ENCODE measurements at places on chromosomes 3 and 15.
A peak's percentile ranks its signal among the peaks of the same experiment; 100 is the strongest.

DNA sequence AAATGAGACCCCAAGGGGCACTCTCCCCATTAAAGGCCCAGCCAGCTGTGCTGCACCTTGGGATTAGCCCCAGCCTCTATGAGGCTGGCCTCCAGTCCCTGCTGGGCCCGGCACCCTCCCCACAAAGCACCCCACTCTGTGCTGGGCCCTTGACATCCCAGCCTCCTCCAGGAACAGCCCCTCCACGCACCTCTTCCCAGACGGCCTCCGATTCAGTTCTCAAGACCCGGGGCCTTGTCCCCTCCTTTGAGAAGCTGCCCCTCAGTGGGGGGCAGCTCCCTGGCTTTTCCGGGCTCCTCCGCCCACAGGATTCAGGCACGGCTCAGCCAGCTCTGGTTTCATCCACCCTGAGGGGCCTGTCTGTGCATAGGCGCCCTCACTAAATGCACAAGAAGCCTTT lies 144.1 kb downstream of the LRRK1 start:
- no peak for DNase-seq

DNA sequence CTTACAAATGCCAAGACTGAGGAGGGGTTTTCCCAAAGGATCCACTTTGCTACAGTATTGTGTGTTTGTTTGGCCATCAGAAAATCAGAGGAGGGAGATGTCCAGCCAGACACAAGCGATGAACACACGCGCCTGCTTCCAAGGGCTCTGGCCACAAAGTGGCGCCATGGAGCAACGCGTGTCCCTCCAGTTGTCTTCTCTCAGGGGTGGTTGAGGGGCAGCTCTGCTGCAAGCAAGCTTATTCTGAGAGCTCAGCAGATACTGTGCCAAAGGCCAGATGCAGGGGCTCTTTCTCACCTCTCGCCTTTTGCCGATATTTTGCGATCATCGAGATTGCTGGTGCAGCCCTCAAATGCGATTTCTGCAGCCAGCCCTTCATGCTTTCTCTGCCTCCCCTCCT lies 88.9 kb upstream of the OSBPL11 start:
- DNase-seq, result no peak

DNA sequence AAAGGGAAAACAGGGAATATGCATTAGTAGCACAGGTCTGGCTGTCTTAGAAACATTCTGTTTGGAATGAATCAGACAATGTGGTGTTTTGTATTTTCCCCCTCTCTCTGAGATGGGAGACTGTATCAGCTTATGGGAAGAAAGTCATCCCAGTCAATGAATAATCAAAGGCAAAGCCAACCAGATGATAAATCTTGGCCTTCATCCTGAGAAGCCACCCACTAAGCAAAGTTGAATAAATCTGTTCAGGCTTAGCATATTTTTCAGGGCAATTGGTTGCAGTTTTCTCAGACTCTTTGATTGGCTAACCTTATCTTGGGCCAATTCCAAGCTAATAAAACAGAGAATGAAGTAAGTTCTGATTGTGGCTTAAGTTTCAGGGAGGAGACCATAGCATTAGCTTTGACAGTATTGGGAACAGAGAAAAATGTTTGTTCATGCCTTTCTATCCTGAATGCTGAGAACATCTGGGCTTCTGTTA lies 63.6 kb upstream of the ARL8B start:
- no peak for DNase-seq

DNA sequence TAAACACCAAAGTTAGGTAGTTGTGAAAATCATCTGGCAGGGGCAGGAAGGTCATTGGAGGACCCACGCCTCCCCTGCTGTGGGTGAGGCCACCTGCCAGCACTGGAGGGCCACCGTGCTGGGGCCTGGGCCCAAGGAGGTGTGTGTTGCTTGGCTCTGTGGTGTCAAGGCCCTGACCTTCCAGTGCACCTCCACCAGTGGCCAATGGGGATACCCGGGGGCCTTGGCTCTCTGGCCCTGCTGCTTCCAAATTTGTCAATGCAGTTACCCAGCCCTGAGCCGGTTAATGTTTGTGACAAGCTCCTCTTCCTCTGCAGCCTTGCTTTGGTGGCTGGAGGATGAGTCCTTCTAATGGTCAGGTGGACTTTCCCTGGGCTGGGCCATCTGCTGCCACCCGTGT lies 150.2 kb downstream of the KLF13 start:
- peak; percentile 3 for DNase-seq

DNA sequence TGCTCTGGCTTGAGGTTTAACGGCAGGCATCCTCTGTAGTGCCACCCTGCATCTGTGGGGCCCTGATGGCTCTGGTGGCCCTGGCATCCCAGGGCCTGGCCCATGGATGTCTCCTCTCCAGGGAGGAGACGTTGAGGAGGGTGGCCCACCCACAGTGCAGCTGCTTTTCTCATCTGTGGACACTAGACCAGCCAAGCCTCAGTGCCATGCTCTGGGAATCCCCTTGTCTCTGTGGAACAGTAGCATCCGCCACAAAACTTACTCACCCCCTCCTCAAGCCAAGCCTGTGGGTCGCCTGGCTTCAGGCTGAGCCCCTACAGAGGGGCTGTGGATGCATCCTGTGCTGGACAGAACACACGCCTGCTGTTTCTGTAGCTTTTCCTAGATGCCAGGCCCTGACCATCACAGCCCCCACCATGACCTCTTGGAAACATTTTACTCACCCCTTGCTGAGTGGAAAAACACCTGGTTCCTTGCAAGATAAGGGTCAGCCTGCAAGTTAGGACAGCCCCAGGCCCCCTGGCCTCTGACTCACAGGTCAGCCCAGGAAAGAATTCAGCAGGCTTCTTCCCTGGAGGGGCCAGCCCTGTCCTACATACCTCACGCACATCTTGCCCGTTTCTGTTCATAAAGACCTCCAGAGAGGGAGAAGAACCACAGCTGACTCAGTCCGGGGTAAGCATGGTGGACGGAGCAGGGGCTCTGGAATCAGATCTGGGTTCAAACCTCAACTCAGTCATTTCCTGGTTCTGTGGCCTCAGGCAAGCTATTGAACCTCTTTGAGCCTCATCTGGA lies 19.0 kb downstream of the PAK6 start:
- no peak for DNase-seq

DNA sequence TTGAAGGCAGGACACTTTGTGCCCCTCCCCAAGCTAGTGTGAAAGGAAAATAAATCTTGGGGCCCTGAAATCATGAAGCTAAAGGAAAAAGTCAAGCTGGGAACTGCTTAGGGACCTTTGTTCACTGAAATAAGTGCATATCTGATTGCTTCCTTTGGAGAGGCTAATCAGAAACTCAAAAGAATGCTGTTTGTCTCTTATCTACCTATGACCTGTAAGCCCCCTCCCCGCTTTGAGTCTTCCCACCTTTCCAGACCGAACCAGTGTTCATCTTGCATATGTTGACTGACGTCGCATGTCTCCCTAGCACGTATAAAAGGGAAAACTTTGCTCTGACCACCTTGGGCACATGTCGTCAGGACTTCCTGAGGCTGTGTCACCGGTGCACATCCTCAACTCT lies 53.1 kb downstream of the SLC30A4 start:
- DNase-seq, result no peak

- DNase-seq, result no peak
Observed at GRCh38 chr3:149605902-149606301, 51.9 kb downstream of the WWTR1 start.

DNA sequence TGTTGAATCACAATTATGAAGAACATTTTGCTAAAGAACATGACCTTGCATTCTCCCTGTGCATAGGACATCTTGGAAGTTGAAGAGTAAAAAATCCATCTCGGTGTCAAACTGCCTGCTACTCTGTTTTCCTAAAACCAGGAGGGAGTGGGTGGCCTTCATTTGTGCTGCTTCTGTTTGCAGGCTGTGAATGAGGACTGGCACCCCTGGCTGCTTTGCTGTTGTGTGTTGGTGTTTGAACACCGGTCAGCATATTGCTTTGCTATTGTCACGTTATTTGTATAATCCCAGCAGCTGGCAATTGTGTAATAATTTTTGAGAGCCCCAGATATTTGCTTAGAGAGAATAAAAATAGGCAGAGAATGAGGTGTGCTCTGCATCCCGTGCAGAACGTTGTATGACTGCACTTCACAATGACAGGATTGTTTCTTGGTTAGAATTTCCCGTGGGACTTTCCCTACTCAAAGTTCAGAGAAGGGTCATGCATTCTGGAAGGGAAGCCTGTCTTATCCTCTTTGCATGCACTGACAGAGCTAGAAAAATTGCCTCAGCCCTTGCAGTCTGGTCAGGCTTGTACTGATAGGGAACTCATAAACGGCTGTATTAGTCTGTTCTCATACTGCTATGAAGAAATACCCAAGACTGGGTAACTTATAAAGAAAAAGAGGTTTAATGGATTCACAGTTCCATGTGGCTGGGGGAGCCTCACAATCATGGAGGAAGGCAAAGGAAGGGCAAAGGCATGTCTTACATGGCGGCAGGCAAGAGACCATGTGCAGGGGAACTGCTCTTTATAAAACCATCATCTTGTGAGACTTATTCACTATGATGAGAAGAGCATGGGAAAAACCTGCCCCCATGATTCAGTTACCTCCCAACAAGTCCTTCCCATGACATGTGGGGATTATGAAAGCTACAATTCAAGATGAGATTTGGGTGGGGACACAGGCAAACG lies 16.3 kb downstream of the SV2B start:
- DNase-seq, result no peak

DNA sequence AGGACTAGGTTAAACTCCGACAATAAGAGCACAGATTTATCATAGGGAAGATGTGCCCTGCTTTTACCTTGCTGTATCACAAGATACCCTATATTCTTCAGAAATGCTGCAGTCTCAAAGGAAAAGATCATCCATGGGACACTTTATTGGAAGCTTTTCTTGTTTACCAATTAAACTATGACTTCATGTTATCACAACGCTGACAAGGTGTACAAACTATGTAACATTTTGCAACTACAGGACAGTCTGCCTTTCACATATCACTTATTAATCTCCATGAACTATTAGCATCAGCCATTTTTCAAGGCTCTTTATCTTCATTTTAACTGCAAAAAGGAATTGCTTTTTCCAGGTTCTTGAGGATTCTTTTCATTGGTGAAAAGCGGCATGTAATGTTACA lies 34.0 kb downstream of the CBLB start:
- no peak for DNase-seq

DNA sequence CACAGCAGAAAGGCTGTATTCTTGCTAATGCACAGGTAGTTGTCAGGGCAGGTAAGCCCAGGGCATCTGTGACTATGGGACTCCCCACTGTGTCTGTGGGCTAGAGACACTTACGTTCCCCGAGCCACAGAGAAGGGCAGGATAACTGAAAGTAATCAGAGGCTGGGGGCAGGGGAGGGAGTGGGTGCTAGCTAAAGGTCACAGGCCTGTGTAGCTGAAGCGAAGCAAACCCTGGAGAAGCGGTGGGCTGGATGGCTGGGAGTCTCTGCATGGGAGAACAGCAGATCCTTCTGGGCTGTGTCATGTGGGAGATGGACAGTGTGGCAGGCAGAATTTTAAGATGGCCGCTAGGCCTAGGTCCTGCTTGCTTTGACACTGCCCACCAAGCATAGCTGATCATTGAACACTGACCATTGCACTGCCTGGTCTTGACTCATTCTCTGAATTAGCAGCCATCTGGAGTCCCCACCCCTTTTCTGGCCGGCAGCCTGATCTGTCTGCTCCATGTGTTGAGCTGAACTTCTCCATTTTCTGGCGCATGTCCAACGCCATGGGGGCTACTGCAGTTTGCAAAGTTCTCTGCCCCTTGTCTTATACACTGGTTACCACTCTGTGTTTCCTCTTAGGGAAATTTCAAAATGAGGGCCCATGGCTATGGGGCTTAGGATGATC lies 110.0 kb downstream of the DGKG start:
- no peak for DNase-seq

GRCh38 chr3:98617841-98618240 lies 24.4 kb upstream of the CPOX start:
- DNase-seq, result no peak

- no peak for DNase-seq
Observed at GRCh38 chr3:164192974-164193373, 885.3 kb downstream of the SI start.

DNA sequence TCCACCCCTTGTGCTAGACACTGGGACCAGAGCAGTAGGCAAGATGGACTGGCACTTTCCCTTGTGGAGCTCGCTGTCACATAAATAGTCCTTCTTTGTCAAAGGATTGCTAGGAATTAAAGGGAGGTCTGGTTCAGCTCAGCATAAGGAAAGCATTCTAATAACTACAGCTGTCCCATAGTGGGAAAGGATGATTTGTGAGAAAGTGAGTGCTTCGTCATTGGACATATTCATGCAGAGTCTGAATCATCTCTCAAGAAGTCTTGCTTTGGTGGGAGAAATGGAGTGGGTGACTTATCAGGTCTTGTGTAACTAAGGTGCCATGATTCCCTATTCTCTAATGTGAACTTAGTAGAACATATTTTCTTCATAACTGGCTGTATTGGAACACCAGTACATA lies 14.7 kb downstream of the PPARG start:
- no peak for DNase-seq

DNA sequence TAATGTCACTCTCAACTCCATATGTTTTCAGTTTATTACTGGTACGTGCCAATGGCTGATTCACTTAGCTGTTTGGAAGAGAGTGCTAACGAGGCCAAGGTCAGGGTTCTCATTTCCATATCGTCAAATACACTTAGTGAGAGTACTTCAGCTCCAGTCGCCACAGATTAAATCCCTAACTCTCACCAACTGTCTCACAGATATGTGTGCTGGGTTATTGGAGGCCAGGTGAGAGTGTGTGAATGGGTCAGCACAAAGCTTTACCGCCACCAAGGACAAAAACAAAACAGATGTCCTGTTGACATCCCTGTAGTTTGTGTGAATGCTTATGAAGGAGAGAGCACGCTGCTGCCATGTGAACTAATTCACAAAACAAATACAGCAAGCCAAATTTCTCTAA lies 133.5 kb upstream of the TBL1XR1 start:
- no peak for DNase-seq

DNA sequence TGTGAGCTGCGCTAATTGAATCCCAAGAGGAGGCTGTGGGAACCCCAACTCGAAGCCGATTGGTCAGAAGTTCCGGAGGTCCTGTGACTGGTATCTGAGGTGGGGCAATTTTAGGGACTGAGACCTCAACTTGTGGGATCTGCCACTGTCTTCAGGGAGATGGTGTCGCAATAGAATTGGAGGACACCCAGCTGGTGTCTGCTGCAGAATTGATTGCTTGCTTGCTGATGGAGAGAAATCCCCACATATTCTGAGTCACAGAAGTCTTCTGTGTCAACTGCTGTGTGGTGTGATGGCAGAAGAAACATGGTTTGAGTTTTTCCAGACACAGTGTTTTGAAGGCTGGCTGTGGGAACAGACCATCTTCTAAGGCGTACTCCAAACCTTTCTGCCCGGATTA lies 99.7 kb upstream of the PLXNA1 start:
- no peak for DNase-seq

DNA sequence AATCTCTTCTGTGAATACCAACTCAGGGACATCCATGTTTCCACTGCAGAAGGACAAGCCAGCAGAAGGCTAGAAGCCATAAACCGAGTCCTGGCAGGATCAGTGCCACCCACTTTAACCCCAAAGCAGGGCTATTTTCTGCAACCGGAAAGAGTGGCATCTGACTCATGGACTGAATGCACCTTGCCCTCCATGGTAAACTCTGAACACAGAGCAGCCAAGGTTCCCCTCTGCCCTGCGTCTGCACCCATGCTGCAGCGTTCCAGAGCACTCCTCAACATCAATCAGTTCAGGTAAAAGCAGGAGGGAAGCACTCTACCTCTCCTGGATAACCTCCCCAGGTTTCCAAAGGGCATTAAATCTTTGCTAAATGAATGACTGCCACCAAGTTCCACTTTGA lies 801 bp upstream of the NGRN start:
- peak; percentile 78 for DNase-seq

- no peak for DNase-seq
Observed at GRCh38 chr3:106839576-106840280, 537.5 kb upstream of the CCDC54 start.

All from left colon (tissue), 2 donors.